Natural killer cell (primary cell): ENCODE measurements at places on chromosomes 4 and X. TPM values are rescaled to one million over a fixed set of nuclear protein-coding genes. Genes with fewer than 3 reads are reported as not detected.

GRCh38 chr4:108527723-108528122 lies 92.7 kb upstream of the RPL34 start:
- no peak for DNase-seq

DNA sequence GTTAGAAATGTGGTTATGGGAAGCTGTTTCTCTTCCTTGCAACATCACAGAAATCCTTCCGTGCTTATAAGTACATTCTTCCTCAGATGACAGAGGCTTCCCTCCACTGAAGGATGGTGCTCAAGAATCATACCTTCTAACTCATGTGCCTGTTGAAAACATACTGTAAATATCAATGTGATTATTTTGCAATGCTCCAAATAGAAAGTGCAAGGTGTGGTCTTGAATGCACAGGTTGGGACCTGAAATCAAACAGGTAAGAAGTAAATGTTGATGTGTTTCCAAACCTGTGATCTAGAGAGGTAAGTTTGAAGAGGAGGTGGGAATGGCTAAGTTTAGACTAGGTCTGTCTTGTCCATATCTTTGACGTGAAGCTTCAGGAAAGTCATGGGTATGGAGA lies 87.7 kb downstream of the ZNF518B start:
- DNase-seq: no peak

DNA sequence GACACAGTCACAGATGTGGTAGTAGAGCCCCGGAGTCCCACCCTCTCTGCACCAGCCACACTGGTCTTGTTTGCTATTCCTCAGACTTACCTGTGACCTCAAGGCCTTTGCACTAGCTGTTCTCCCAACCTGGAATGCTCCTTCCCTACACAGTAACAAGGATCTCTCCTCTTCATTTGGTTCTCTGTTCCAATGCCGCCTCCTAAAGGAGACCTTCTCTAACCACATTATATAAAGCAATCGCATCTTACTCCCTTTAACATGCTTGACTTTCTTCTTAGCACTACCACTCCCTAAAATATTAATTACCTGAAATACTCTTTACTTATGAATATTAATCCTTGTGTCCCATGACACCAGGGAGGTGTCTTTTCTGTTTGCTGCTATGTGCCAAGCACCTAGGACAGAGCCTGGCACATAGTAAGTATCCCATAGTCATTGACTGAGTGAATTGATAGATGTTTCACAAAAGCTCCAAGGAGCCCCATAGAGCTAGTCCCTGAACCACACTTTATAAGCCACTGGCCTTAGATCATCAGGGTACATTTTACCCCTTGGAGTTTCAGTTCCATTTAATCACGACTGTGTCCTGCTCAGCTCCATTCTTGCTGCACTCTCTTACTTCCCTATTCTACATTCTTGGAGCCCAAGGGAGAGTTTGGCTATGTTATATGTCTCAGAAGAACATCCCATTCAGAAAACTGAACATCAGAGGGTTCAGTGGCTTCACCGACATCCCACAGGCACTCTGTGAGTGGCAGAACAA lies 312.7 kb downstream of the RAB28 start:
- no peak for DNase-seq

DNA sequence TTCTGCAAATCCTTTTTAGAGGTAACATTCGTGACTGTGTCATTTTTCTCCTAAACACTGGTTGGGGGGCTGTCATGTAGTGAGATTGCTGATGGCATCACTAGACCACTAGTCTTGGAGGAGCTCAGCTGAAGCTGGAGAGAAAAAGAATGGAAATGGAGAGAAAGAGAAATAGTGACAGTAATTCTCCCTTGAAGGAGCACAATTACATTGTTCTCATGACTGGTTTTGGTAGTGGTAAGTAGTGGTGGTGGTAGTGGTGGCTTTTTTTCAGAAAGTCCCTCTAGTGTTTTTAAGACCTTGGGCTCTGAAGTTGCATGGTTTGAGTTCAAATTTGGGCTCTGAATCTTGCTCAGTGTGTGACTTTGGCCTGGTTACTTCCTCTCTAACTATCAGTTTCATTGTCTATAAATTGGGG lies 99.8 kb downstream of the LARP7 start:
- DNase-seq: no peak

DNA sequence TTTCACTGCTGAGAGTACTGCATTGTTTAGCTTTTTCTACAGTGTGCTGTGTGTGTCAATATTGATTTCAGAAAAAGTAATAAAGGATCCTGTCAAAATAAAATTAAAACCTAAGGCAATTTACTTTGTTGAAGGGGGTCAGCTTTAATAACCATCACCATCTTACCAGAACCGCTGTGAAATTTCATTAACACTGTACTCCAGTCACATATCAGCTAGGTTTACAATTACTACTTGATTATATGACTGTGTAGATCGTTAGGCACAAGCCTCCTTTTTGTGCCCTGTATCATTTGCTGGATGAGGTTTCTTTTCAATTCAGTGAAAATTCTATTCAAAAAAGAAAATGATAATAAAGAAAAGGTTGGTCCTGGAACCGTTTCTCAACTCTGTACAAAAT lies 917.2 kb downstream of the CENPC start:
- no peak for DNase-seq

DNA sequence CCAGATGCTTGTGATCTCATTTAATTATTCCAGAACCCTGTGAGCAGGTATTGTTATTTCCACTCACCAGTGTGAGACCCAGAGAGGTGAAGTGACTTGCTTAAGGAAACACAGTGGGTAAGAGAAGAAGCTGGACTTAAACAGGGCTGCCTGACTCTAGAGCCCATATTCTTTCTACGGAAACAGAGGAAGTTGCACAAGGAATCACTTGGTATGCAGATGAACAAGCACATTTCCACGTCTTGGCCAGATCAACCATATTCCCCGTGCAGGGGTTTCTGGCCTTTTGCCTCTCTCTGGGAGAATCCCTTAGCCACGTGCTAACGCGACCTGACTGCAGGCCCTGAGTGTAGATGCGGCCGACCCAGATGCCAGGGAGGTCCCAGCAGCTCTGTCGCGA lies 195.5 kb upstream of the ATP6AP2 start:
- DNase-seq: no peak

GCNA gene
- total RNA-seq: 3.7 TPM

LONRF3 gene
- total RNA-seq: 21.2 TPM

SSX2B gene
- total RNA-seq: not detected

AP1S2 gene
- 30.8 TPM for total RNA-seq

GLRA2 gene
- not detected for total RNA-seq

GRID2 gene
- total RNA-seq: not detected

SORBS2 gene
- total RNA-seq: 13.5 TPM
